ENCODE measurements at places on chromosomes 2 and 18.

DNA sequence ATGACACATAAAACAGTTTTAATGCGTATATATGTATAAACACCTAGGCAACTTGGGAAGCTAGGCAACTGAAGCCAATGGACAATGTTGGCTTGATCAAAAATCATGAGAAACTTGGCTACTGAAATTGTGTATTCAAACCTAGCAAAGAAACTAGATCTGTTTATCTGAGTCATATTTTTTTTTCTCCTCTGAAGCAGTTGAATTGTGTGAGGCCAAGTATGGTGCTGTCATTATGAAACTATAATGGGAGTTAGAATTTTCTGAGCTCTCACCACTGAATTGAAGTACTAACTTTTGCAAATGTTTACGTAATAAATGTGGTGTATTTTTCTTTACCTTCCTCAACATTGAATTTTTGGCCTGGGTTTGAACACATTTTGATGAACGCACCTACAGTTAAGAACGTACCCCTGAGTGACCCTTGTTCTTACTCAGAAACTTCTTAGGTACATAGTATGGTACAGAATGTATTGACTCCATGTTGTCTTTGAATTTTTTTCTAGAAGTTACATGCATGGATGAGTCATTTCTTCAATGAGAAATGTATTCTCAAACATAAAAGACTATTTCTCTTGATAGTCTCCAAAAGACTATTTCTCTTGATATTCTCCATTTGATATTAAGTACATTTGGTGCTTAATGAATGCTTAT lies 23.8 kb downstream of the CD28 start:
- DNase-seq, result no peak

DNA sequence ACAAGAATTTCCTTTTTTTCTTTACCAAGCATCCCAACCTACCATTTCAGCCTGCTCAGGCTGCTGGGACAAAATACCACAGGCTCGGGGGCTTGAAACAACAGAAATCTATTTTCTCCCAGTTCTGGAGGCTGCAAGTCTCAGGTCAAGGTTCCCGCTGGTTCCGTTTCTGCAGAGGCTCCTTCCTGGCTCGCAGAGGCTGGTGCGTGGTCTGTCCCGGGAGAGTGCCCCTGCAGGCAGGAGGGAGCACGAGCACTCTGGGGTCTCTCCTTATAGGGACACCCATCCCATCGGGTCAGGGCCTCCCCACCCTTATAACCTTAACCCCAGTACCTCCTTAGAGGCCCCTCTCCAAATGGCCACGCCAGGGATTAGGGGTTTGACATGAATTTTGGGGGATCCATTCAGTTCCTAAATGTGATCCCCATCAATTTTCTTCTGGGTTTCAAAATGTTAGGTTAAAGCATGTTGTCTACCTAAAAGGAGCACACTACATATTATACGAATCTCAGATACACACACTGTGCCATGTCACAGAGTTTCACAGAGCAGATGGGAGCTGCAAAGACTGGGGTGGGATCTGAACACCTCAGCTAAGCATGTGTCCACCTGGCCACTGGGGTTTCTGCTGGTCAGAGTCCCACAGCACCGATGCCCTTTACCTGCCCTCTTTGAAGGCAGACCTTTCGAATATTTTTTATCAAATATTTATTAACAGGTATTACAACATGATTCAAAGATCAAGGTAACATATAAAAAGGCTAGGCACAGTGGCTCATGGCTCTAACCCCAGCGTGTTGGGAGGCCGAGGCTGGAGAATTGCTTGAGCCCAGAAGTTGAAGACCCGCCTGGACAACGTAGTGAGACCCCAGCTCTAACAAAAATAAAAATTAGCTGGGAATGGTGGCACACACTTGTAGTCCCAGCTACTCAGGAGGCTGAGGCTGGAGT lies 17.6 kb upstream of the ADI1 start:
- no peak for DNase-seq

GRCh38 chr18:48923746-48924629 lies 26.8 kb downstream of the SMAD7 start:
- DNase-seq, result no peak

- no peak for DNase-seq
Observed at GRCh38 chr2:14891546-14891945, 259.0 kb downstream of the LRATD1 start.

GRCh38 chr2:10905006-10905861 lies 6.5 kb upstream of the KCNF1 start:
- no peak for DNase-seq

- DNase-seq, result no peak
Observed at GRCh38 chr2:173684896-173685459, 280.2 kb downstream of the SP3 start.

DNA sequence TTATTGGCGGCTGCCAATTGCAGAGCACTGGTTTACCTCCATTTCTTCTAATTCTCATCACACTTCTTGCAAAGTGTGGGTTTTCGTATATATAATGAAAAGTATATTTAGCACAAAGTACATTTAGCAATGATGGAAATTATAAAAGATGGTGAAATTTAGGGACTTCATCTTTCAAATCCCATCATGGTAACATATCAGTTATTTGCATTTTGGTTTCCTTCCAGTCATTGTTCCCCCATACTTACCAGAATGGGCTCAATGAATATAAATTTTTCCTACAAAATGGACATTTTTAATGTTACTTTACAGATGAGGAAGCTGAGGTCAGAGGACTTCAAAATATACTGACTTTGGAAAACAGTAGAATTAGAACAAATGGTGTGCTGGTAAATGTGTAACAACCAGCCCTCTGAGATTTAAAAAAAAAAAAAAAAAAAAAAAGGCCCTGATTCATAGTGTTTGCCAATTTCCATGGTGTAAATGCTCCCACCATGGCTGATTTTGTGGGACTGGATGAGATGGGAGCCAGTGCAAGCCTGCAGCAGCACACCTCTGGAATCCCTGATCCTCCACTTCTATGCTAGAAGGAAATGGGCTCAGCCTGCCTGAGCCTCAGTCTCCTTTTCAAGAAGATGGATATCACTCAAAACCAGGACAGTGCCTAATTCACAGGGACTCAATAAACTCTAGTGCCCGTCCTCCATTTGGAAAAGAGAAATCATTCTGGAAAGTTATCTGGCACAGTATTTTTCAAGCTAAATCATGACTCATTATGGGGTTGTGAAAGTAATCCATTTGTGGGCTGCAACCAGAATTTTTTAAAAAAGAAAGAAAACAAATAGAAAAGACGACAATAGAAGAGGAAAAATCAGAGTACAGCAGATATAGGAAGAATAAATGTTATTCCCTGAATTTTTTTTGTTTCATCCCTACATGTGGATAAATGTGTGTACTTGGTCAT lies 34.0 kb downstream of the LBH start:
- DNase-seq, result no peak

- DNase-seq, result no peak
Observed at GRCh38 chr18:77131652-77132368, 773 bp downstream of the MBP start.

DNA sequence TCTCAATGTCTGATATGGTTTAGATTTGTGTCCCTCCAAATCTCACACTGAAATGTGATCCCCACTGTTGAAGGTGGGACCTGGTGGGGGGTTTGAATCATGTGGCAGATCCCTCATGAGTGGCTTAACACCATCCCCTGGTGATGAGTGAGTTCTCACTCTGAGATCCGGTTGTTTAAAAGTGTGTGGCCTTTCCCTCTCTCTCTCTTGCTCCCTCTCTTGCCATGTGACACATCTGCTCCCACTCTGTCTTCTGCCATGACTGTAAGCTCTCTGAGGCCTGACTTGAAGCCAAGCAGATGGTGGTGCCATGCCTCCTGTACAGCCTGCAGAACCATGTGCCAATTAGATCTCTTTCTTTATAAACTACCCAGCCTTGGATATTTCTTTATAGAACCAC lies 108.8 kb downstream of the RBMS1 start:
- no peak for DNase-seq

GRCh38 chr2:69202327-69202726 lies 184.7 kb downstream of the GFPT1 start:
- no peak for DNase-seq

DNA sequence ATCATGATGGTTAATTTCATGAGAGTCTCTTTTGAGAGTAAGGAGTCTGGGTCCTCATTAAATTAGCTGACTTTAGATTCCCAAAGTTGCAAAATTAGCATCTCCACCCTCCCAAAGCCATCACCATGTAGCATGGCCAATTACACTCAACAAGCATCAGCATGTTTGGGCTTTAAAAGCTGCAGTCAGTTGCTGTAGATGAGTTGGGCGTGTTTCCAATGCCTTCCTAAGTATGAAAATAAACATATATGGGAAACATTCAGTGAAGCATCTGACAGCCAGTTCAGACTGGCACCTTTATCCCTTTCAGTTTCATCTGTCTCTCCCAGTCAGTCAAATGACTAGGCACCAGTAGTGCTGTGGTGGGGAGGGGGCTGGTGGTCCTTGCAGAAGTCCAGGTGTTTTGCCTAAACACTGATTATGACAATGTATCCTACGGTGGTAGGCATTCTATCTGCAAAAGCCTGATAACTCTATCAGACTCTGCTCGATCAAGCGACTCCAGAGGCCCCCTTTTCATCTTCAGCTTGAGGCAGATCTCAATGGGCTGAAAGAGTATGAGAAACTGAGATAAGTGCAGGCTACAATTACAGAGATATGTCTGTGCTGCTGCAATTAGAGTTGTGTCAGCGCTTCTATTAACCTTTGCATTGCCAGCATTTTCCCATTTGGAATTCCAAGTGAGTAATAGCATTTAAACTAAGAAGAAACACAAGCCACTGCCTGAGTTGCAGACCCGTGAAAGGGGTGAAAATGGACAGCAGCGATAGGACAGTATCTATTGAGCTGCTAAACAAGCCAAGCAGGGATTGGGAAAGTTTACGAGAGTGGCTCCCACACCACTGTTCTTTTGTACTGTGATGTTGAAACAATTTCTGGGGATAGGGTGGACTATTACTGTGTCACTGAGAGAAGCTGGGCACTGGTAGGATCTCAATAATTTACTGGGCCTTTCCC lies 67.3 kb upstream of the SPOPL start:
- DNase-seq, result no peak

DNA sequence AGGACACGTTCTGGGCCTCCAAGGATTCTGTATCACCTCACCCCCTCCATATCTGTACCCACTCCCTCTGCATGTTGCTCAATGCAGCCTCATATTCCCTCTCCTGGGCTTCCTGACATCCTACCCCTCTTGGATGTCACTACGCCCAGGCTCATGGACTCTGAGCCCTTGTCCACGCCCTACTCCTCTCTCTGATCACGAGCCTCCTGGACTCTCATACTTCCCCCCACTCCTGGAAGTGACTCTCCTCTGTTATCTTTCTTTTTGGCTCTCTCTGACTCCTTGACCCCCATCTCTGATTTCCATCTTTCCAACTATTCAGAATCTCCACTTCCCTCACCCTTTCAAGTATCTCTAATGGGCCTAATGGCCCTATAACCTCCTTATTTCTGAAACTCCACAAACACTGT lies 2.1 kb downstream of the TMEM198 start:
- DNase-seq, result no peak

DNA sequence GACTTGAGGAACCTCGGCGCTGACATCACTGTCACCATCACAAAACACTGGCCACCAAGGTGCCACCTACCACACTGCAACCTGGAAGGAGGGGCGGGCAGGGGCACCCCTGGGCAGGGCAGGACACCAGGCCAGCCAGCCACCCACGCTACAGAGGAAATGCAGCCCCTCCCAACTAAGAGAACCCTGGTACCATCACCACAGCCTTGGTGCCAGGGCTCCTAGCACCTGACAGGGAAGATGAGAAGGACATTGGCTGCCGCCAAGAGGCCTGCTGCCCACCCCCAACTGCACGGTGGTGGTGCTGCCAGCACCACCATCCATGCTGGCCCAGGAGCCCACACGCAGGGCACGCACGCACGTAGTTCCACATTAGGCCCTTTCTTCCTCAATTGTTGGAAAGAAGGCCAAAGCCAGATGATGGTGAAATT lies 88.7 kb downstream of the HDAC4 start:
- no peak for DNase-seq

- no peak for DNase-seq
Observed at GRCh38 chr18:52070291-52070756, 269.7 kb upstream of the DCC start.

DNA sequence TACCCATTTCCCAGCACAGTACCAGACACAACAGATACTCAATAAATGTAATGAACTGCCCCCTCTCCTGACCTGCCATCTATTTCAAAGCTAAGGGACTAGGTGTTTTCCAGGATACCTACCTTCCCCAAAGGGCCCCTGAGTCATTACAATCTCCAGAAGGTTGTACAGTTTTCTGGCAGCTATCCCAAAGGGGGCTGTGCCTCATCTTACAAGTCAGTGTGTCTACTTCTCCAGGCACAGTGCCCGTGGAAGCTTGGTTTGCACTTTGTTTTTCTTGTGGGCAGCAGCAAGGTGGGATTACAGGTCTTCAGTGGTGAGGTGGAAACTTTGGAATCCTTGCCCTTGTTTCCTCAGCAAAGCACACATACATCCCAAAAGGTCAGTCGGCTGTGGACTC lies 62.8 kb upstream of the CYP26B1 start:
- no peak for DNase-seq

GRCh38 chr2:88054782-88055370 lies 707 bp downstream of the KRCC1 start:
- no peak for DNase-seq

GRCh38 chr2:57937456-57937855 lies 109.2 kb upstream of the VRK2 start:
- DNase-seq, result no peak

DNA sequence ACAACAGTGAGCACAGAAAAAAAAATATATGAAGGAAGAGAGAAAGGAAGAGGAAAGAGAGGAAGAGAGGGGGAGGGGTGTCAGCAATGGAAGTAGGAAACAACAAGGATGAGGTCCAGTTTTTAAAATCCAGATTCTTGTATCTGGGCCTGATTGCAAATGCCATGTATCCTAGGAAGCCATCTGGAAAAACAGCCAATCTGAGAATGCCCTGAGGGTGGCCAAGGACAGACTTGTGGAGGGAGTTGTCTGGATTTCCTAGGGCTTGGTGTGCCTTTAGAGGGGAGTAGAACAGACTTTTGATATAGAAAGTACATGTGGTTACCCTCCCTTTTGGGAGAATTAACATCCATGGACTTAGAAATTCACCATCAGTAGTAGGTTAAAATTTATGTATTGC lies 47.1 kb downstream of the PRKCE start:
- DNase-seq, result no peak

- DNase-seq, result no peak
Observed at GRCh38 chr2:25385910-25386309, 44.2 kb upstream of the DNMT3A start.

DNA sequence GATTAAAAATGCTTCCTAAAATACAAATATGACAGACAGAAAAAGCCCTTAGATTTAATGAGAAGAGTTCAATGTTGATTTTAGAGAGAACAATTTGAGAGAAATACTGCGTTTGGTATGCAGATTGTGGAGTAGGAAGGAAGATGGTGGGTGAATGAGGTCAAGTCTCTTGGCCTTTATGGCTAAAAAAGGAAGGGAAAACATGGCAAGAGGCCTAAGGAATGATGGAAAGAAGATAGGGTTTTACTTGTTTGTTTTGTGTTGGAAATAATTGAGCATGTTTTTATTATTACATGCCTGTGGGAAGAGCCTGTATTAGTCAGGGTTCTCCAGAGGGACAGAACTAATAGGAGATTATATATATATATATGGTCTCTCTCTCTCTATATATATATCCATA lies 318.1 kb downstream of the TRIB2 start:
- DNase-seq, result no peak

- no peak for DNase-seq
Observed at GRCh38 chr2:166229678-166230023, 101.8 kb upstream of the SCN1A start.

All from effector memory CD4-positive, alpha-beta T cell (primary cell).